ENCODE measurements at places on chromosomes 3 and 15.

DNA sequence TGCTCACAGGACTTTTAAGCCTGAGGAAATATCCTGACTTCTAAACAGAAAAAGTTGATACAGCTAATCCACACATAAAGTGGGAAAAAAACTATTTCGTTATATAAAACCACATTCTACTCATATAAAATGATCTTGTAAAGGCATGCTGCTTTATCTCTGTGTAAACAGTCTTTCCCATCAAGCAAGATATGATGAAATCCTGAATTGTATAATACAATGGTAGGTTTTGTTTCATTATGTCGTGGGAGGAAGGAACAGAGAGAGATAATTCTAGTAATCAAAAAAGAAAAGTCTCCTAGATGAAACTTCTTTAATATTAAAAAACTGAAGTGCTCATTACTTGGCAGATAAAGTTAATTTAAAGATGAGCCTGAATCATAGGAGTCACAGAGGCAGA is 92.6 kb upstream of the SNTN start:
- DNase-seq, result no peak

- DNase-seq, result no peak
These were observed 427.5 kb upstream of the ALCAM start for GRCh38 chr3:104939196-104939595.

DNA sequence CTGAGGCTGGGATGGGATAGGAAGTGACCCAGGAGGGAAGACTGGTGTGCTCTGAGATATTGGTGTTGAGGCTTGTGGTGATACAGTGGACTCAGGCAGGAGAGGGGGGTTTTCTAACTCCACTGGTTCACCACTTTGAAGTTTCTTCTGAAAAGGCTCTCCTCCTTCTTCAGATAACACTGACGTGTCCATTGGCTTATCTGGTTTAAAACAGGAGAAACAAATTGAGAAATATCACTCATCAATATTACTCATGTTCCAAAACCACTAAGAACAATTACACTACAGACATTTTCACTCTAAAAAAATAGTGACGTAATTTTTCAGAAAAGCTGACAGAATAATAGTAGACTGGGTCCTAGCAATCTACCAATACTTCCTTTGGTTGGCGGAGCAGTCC is 23.1 kb downstream of the TP53BP1 start:
- DNase-seq, result no peak

GRCh38 chr15:70453766-70454165 is 309.6 kb downstream of the UACA start:
- no peak for DNase-seq

- DNase-seq, result no peak
These were observed 10.6 kb upstream of the PRKCI start for GRCh38 chr3:170211668-170212067.

Measured in naive thymus-derived CD8-positive, alpha-beta T cell (primary cell).